ENCODE measurements at places on chromosomes 3 and 15.

GRCh38 chr3:123018683-123019082 lies 8.9 kb downstream of the SEMA5B start:
- DNase-seq: no peak

- no peak for DNase-seq
These were observed 55.2 kb upstream of the FRMD4B start for GRCh38 chr3:69441040-69441439.

GRCh38 chr3:183844606-183845005 lies 19.2 kb upstream of the MAP6D1 start:
- DNase-seq: no peak

DNA sequence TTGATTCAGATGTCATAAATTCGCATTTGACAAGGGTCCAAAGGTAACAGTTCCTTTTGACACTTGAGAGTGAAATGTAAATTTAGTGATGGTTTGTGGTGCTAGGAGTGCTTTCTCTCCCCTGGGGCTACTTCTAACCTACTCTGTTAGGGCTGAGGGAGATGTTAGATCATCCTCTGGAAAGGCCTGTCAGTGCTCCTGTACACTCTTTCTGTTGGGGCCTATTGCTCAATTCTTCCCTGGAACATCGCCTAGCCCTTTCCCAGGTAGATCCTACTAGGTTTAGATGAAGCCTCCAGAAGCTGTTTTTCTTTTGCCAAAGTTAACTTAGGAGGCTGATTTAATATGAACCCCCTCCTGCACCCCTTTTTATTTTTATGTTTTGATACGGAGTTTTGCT lies 1.4 kb downstream of the PCCB start:
- DNase-seq: no peak

GRCh38 chr15:61146091-61146930 lies 82.8 kb downstream of the RORA start:
- no peak for DNase-seq

Data from GM12892 (cell line).